ENCODE measurements at places on chromosomes 13 and 19. TPM values are rescaled to one million over a fixed set of nuclear protein-coding genes. Genes with fewer than 3 reads are reported as not detected.

PGLYRP2 gene
- total RNA-seq = not detected

KLK15 gene
- not detected for total RNA-seq

ZSWIM9 gene
- total RNA-seq = 1.5 TPM

IFNL1 gene
- total RNA-seq = not detected

DNA sequence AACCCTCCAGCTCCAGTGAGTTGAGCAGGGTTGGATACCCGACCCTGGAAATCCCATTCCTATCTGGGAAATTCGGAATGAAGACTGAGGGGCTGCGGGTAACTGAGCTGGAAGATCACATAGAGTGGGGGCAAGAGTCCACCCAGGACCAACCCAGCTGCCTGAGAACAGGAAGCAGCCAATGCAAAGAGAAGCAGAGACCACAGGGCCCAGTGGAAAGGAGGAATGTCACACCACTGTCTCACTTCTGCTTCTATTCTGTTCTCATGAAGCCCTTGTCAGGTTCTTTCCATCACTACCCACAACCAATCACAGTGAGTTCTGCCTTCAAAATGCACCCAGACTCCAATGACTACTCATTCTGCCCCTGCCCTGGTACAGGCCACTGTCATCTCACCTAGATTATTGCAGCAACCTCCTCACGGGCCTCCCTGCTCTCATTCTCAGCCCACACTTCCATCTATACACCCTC lies 15.3 kb downstream of the DYRK1B start:
- DNase-seq = no peak

GRCh38 chr19:33727331-33727998 lies 69.2 kb upstream of the KCTD15 start:
- no peak for DNase-seq

Data from right atrium auricular region (tissue), 2 donors.